SK-N-SH treated with all-trans-retinoic acid at 6 μM for 48 hours (cell line): ENCODE measurements at places on chromosomes 1 and 21.
A peak's percentile ranks its signal among the peaks of the same experiment; 100 is the strongest.

DNA sequence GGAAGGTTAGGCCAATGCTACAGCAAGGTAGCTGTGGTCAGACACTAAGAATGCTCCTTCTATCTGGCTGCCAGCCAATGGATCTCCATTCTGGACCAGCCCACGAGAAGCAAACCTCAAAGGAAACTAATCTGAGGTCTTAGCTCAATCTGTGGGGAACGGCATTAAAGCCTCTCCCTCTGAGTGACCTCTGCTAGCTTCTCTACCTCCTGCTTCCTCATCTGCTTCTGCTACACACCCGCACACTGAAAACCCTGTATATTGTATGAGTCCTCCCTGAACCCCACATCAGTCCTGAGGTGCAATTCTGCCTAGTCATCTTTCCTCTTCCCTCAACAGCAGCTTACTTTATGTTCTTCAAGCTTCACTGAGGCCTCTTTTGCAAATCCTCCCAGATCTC is 6.9 kb upstream of the GALE start:
- no peak for ATAC-seq

DNA sequence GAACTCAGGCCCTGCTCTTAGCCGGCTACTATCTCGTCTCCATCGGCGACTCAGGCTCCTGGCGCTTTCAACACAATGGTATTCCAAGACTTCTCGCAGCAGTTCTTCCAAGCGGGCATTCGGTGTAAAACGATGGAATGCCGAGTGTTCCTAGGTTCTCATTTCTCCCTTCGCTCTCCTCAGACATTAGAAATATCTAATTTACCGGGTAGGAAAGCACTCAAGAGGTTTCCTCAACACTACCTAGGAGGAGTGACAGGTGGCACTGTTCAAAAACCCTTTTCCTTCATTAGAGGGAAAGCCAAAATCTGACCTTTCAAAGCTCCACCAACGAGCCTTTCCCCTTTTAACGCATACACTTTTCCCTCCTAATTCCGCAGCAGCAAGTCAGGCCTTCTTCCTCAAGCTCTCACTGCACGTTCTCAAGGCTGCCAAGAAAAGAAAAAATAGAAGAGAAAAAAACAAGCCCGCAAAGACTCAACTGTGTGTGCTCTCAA is 601 bp downstream of the UBE2G2 start:
- ATAC-seq, result peak; percentile 61

GRCh38 chr21:38995071-38995669 is 188.1 kb downstream of the PSMG1 start:
- ATAC-seq, result no peak

DNA sequence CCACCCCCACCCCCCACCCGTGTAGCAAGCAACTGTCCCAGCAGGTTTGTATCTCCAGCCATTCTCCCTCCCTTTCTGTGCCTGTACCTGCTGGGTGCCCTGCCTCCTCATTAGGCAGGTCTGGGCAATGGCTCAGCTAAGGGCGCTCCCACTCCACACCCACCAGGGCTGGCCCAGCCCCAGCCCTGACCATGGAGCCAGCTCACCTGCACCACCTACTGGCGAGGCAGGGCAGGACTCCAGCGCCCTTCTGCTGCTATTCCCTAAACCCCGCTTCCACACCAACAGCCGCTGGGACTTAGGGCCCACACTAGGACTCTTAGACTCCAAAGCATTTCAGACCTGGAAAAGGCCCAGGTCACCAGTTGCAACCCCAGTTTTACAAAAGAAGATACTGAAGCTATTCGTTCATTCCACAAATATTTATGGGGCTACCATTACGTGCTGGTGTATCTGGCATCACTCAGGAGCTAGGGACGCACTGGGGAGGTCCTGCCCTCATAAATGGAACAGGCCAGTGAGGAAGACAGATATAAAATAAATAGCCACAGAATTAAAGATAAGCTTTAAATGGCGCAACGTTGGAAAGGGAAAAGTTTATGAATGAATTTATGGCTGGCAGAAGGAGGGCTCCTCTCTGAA is 24.0 kb downstream of the PGLYRP3 start:
- peak; percentile 86 for ATAC-seq

- ATAC-seq, result no peak
Observed at GRCh38 chr1:230495076-230495475, 68.9 kb upstream of the PGBD5 start.

GRCh38 chr1:178308438-178308837 is 188.3 kb downstream of the CLEC20A start:
- no peak for ATAC-seq

GRCh38 chr1:156090840-156091188 is 8.5 kb upstream of the MEX3A start:
- ATAC-seq, result peak; percentile 97

GRCh38 chr1:30901798-30902581 is 6.6 kb downstream of the SDC3 start:
- ATAC-seq, result no peak; the same call in 2 of the 3 replicates

- no peak for ATAC-seq
Observed at GRCh38 chr1:218933513-218933912, 240.2 kb upstream of the LYPLAL1 start.

GRCh38 chr21:35641271-35642016 is 418.9 kb downstream of the SETD4 start:
- ATAC-seq, result peak; percentile 78

DNA sequence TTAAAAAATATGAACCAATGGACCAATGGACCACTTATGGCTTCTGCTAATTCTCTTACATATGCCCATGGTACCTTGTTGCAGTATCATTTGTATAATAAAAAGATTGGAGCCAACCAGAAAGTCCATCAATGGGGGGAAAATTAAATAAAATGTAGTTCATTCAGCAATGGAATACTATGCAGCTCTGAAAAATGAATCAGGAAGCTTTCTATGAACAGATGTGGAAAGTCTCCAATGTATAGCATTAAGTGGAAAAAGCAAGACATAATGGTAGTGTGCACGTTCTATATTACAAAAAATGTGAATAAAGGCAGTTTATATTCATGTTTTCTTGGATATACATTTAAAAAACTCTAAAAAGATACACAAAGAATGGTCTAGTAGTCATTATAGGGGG is 101.3 kb downstream of the KCNJ15 start:
- ATAC-seq, result no peak

- no peak for ATAC-seq
Observed at GRCh38 chr1:223203034-223203408, 60.0 kb upstream of the TLR5 start.

GRCh38 chr1:64900916-64901315 is 65.4 kb downstream of the JAK1 start:
- ATAC-seq, result no peak

- ATAC-seq, result no peak
Observed at GRCh38 chr1:208024406-208024805, 113.5 kb upstream of the CD34 start.

DNA sequence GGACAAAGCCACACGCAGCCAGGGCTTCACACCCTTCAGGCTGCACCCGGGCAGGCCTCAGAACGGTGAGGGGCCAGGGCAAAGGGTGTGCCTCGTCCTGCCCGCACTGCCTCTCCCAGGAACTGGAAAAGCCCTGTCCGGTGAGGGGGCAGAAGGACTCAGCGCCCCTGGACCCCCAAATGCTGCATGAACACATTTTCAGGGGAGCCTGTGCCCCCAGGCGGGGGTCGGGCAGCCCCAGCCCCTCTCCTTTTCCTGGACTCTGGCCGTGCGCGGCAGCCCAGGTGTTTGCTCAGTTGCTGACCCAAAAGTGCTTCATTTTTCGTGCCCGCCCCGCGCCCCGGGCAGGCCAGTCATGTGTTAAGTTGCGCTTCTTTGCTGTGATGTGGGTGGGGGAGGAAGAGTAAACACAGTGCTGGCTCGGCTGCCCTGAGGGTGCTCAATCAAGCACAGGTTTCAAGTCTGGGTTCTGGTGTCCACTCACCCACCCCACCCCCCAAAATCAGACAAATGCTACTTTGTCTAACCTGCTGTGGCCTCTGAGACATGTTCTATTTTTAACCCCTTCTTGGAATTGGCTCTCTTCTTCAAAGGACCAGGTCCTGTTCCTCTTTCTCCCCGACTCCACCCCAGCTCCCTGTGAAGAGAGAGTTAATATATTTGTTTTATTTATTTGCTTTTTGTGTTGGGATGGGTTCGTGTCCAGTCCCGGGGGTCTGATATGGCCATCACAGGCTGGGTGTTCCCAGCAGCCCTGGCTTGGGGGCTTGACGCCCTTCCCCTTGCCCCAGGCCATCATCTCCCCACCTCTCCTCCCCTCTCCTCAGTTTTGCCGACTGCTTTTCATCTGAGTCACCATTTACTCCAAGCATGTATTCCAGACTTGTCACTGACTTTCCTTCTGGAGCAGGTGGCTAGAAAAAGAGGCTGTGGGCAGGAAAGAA is 8.1 kb downstream of the PSRC1 start:
- peak; percentile 57 for ATAC-seq

GRCh38 chr21:33901412-33902288 is 14.0 kb downstream of the ATP5PO start:
- ATAC-seq, result peak; percentile 85

DNA sequence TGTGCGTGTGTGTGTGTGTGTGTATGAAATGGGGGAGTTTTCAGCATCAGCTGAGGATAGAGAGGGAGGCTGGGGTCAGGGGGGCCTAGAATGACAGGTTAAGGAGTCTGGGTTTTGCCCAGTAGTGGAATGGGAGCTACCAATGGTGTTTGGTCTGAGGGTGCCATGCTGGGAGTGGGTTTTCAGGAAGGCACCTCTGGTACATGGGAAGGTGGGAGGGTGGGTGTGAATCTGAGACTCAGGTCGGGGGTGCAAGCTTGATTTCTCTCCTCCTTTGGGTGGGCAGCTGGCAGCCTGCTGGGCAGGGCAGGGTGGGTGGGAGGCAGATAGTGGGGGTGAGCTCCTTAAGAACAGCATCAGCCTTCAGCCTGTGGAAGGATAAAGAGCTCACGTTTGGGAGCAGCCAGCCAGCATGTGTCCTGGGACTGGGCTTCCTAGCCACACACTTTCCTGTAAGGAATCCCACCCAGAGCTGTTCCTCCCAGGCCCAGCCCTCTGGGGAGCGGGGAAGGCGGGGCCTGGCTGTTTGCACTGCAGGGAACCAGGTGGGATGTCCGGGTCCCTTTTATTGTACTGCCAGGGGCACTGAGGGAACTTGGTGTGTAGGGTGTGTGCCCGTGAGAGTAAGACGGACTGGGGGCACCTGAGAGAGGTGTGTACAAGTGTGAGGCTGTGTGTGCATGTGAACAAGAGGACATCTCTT is 152.8 kb downstream of the FOXD2 start:
- no peak for ATAC-seq

DNA sequence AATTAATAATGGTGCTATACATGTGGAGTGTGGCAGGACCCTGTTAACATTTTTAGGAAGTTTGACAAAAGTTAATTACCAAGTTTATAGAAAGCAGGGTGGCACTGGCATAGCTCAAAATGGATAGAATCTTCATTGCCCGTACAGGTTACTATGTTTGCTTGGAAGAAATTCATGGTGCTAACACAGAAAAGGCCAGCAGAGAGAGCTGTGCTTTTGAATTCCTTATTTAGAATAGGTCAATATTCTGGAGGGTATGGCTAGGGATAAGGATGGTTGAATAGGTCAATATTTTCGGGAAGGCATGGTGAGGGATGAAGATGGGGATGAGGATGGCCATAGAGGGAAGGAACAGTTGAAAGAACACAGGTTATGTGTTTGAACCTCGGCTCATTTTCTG is 345.1 kb downstream of the LMO4 start:
- ATAC-seq, result peak; percentile 83

DNA sequence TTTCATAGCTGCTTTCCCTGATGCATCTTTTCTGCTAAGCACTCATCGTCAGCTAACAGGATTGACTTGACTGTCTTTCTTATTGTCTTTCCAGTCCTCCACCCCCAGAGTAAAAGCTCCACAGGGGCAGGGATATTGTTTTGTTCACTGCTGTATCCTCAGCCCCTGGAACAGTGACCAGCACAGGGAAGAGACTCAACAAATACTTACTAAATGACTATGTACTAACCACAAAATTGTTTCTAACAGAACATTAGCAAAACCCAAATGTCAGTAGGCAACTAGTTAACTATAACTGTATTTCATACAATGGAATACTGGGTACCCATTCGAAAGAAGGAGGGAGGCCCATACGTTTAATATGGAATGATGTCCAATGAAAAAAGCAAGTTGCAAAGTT is 53.0 kb downstream of the BCAR3 start:
- no peak for ATAC-seq

DNA sequence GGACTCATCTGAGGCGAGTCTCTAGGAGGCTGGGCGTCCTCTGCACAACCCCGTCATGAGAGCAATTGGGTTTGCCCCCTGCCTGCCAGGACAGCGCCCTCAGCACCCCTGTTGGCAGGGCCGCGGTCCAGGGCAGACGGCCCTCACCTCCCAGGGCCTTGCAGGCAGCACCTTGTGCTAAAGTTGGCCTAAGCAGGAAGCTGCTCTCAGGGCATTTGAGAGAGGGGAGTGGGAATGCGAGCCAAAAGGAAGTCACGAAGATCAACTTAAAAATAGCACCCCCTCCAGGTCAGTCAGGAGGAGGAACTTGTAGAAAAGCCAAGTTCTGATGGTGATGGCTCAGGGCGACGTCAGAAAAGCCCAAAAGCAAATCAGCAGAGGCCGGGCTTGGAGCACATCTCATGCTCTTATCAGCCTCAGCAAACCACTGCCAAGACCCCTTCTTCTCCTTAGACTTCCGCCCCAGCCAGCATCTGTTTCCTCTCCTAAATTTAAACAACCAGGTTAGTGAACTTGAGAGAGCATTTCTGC is 12.6 kb upstream of the ADORA3 start:
- peak; percentile 24 for ATAC-seq

- ATAC-seq, result no peak
Observed at GRCh38 chr1:41642922-41643821, 158.7 kb upstream of the EDN2 start.

DNA sequence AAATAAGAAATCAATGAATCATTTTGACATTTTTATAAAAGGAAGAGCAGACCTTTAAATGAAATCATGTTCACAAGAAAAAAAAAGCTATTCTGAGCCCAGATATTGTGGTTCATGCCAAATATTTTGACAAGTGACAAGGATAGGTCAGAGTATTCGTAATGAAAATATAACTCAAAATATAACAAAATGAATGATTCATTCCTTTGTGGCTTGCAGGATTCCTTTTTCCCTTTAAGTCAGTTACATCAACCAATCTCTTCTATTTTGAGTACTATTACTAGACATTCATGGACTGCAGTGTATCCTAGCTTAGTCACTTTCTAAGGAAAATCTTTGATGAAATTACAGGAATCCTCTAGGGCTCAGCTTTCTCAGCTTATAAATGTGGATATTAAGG is 188.7 kb downstream of the COL11A1 start:
- ATAC-seq, result peak; percentile 99

DNA sequence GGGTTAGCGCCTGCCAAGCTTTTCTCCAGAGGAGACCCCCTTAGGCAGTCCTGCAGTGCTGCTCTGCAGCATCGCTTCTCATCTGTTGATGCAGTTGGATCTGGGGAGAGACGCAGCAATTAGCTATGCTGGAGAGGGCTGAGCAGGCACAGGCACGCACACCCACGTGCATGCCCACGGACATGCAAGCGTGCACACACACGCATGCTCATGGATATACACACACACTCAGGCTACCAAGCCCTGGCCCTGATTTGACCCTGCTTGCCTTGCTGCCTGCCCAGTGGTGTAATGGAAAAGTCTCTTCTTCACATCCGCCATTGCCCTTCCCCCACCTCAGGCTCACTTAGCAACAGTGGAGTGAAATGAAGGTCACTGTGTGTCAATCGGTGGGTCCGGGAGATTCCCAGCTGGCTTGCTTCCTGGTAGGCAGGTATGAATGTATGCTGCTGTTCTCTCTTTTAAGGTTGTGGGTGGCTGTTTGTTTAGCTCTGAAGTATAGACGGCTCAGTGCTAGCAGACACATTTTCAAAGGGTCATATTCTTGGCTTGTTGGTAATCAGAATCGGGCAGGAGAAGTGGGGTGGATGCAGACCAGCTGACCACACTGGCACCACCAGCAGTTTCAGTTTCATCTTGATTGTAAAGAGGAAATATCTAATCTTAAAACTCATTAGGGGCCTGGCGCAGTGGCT is 9.5 kb downstream of the ATP1B1 start:
- no peak for ATAC-seq
